C1 segment of cervical spinal cord (tissue), 14 donors: ENCODE measurements at places on chromosomes 5 and 9.

GRCh38 chr9:116323012-116323411 is 169.4 kb downstream of the PAPPA start:
- no peak for DNase-seq

GRCh38 chr9:33443047-33443446 is 4.3 kb downstream of the AQP3 start:
- DNase-seq, result no peak

DNA sequence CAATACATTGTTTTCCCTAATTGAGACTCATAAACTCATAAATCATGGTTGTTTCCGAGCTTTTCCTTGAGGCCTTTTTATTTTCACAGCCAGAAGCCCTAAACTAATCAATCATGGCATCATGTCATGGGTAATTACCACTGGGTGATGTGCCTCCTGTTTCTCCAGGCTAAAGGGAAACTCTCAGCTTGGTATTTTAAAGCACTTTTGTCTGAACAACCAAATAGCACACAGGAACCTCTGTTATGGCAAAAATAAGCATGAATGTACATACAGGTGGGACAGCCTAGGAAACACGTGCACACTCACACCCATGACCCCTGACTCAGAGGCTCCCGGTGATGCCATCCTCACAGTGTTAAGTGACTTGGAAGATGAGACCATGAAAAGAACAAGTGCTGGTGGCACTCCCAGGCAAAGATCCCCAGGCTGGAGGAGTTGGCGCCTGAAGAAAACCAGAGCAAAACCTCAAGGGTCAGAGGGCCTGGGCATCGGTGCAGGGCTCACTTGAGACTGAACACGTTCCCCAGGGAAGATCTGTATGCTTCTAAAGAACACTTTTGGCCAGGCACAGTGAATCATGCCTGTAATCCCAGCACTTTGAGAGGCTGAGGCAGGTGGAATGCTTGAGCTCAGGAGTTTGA is 154.3 kb downstream of the ROR2 start:
- DNase-seq, result no peak

DNA sequence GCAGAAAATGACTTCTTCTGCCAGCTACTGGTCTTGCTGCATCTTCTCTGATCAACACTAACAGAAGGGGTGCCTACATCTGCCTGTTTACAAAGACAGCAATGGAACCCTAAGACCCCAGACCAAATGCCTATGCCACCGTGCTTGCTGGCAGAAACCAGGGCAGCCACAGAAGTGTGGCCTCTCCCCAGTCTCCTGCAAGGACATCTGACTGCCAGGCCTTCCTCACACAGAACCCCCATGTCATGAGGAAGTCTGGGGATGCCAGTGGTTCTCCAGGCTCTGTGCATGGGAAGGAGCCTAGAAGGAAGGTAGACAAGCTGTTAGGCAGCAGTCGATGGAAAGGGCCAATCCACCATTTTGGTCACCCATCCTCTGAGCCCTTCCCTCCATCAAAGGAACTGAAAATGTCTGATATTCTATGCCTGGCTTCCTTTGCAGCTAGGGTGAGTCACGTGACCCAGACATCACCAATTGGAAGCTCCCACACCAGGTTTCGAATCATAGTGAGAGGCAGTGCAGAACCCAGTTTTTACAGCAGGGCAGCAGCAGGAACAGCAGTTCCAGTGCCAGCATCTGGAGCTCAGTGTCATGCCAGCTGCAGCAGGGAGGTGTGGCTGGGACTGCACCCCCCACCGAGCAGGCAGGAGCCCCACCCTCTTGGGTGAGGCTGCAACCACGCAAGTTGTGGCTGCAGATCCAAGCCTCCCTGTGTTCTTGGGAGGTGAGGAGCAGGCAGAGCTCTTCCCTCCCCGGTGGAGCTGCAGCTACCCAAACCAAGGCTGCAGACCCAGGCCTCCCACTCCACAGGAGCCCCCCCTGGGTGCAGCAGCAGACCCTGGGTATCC is 123.4 kb downstream of the OLFM1 start:
- DNase-seq, result no peak

DNA sequence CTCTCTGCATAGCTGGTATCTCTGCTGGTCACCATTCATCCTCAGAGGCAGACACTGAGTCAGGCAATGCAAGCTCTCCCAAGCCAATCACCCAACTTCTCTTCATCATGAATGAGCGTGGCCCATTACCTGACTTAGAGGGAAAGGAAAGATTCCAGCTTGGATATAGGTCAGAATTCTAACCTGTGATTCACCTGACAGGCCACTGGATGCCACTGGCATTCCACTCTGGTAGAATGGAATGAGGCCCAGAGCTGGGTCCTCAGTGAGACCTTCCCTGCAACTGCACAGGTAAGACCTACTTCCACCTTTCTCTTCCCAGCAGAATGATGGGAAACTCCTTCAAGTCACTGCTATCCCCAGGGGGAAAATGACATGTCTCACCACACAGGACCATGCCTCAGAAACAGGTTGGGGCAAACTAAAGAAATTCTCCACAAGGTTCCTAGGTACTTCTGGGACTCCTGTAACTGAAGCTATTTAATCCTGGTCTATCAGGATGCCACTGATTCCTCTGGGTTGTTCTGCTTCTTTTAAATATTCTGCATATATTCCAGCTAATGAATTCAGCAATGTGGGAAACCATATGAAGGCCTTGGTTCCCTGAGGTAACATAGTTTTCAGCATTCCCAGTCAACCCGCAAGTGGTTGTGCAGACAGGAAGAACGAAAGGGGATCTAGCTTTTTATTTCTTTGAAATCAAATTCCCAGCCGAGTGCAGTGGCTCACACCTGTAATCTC is 62.0 kb downstream of the SUSD1 start:
- no peak for DNase-seq

- DNase-seq, result no peak
Measured at GRCh38 chr5:159190170-159190569, 19.2 kb downstream of the RNF145 start.

- DNase-seq, result no peak
Measured at GRCh38 chr5:170625221-170626165, 121.7 kb downstream of the KCNIP1 start.

DNA sequence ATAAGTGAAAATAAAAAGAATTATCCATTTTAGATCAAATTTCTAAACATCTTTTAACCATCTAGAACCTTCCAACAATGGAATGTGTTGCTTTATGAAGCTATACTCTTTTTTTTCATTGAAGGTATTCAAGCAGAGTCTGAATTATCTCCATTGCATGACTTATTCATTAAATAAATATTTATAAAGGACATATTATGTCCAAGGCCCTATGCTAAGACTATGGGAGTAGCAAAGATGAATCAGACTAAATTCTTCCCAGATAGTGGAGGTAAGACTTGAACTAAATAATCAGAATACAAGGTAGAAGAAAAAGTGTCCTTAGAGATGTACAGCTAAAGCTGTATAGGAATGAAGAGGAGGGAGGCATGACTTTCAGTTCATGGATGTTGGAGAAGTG is 215.5 kb upstream of the RGMB start:
- DNase-seq, result no peak

- no peak for DNase-seq
Measured at GRCh38 chr9:109442716-109443115, 55.4 kb downstream of the PTPN3 start.

- DNase-seq, result no peak
Measured at GRCh38 chr5:135153259-135153658, 119.2 kb upstream of the PITX1 start.

DNA sequence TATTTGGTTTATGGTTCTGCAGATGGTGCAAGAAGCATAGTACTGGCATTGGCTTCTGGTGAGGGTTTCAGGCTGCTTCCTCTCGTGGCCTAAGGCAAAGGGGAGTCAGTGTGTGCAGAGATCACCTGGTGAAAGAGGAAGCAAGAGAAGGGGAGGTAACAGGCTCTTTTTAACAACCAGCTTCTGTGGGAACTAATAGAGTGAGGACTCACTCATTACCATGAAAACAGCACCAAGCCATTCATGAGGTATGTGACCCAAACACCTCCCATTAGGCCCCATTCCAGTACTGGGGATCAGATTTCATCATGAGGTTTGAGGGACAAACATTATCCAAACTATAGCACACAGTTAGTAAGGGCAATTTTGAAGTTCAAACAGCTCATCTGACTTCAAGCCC is 263.5 kb downstream of the TMEM38B start:
- no peak for DNase-seq

DNA sequence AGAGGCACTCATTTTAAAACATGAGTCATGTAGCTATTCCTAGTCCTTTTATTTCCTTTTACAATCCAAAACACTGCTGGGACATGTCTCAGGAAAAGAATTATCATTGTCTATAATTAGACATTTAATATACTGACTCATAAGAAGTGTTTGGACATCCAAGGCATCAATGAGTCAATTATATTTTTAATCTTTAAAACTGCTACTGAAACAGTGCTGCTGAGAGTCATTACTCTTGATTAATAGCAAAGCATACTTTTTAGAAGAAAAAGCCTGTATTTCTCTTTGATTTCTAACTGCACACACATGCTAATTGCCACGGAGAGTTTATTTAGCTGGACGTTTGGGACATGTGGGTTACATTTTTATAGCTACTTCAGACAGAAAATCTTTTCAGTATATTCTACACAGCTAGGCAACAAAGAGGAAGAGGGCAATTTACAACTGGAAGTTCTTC is 1249.0 kb upstream of the CDH18 start:
- DNase-seq, result no peak
